ENCODE measurements at places on chromosomes 2 and 18. TPM values are rescaled to one million over a fixed set of nuclear protein-coding genes. Genes with fewer than 3 reads are reported as not detected.

DNA sequence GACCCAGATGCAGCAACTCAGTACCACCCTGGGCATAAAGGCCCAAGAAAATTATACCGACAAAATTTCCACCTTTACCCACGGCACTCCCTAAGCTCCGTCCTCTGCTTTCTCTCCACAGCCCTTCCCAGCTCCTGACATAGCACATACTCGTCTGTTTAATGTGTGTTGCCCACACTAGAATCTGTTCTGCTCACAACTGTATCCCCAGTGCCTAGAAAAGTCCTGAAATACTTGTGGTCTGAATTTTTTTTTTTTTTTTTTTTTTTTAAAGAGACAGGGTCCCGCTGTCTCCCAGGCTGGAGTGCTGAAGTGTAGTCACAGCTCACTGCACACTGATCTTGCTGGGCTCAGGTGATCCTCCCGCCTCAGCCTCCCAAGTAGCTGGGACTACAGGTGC lies 62.3 kb downstream of the ADCY3 start:
- DNase-seq: no peak
- H3K27me3 ChIP-seq: no peaks in the 10 kb centered on the region
- H3K4me1 ChIP-seq: peaks cover 25% of the 10 kb centered on the region
- no peak overlapping the region for H3K27ac ChIP-seq

DNA sequence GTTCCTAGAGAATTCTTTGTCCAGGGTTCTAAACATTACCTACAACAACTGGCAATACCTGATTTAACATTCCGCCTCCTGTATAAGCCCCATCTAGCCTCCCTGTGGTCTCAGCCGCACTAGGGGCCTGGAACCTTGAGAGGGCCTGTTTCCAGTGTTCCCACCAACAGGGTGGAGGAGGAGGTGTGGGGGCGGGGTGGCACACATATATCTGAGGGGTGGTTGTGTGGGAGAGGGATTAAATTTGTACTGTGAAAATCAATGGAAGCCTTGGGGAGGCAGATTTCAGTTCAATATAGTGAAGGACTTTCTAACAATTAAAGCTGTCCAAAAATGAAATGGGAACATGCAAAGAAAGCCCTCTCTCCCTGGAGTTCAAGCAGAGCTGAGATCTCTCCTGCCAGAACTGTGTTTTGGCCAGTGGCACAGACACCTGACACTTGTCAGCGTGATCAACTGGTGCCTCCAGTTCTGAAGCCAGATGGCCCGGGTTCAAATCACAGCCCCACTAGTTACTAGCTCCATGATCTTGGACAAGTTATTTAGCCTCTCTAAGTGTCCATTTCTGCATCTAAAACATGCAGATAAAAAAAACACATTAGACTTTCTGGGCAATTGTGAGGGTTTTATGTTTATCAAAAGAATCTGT lies 17.0 kb upstream of the FZD7 start:
- H3K4me1 ChIP-seq: peaks cover 15% of the 10 kb centered on the region
- H3K4me3 ChIP-seq: no peak overlapping the region
- H3K36me3 ChIP-seq: no peaks in the 10 kb centered on the region
- no peaks in the 10 kb centered on the region for H3K27me3 ChIP-seq

DNA sequence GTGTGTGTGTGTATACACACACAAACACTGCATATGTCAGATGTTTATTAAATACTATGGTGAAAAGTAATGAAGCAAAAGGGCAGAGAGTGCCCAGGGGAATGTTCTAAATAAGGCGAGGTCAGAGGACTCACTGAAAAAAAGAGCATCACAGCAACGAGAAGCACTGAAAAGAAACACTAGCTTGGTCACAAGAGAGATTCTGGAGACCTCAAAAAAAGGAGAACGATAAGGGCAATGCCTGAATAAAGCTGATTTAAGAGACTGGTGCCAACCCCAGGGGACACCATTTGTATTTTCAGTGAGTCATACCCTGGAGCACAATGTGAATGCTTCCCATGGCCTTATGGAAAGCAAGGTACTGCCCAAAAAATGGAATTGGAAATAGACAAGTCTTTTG lies 14.5 kb downstream of the SLC40A1 start:
- no peaks in the 10 kb centered on the region for H3K36me3 ChIP-seq
- H3K4me3 ChIP-seq: no peak overlapping the region
- no peaks in the 10 kb centered on the region for H3K27me3 ChIP-seq
- H3K4me1 ChIP-seq: peaks cover 12% of the 10 kb centered on the region

DNA sequence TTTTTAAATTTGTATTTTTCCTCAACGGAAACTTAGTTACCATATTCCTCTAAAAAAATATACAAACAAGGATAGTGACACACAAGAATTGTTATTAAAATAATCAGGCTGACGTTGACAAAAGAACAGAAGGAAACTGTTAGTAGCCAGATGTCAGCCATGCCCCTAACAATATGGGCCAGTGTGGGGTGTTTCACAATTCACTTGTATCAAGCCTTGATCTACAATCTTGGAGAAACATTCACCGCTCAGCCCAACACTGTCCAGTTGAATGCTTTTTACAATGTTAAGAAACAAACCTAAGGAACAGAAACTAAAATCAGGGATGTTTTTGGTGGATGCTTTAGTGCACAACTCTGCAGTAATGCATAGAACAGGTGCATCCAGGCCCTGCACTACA lies 44.6 kb downstream of the TMEFF2 start:
- H3K36me3 ChIP-seq: no peaks in the 10 kb centered on the region
- no peak for DNase-seq
- no peak overlapping the region for H3K27ac ChIP-seq
- H3K4me3 ChIP-seq: no peak overlapping the region

UGT1A5 gene
- not detected for total RNA-seq
